ENCODE measurements at places on chromosomes 16 and 17.

DNA sequence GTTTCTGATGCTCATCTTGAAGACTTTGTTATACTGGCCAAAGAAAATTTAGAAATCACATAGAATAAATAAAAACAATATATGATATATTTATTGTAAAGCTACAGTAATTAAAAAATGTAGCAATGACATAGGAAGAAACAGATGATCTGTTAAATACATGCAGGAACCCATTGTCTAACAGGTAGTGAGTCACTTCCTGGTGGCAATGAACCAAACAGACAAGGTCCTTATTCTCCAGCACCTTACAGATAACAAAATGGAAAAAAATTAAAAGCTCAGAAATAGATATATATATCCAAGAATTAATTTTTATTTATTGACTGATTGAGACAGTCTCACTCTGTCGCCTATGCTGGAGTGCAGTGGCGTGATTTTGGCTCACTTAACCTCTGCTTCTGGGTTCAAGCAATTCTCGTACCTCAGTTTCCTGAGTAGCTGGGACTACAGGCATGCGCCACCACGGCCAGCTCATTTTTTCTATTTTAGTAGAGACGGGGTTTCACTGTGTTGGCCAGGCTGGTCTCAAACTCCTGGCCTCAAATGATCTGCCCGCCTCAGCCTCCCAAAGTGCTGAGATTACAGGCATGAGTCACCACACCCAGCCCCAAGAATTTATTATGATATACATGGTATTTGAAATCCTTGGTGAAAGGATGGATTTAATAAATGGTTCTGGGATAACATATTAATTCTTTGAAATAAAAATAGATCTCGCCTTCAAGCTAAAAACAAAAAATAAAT, 7.5 kb downstream of the NETO2 start:
- peak; percentile 80 for DNase-seq

- no peak for DNase-seq
These were observed 6.1 kb downstream of the TVP23A start for GRCh38 chr16:10812312-10813098.

DNA sequence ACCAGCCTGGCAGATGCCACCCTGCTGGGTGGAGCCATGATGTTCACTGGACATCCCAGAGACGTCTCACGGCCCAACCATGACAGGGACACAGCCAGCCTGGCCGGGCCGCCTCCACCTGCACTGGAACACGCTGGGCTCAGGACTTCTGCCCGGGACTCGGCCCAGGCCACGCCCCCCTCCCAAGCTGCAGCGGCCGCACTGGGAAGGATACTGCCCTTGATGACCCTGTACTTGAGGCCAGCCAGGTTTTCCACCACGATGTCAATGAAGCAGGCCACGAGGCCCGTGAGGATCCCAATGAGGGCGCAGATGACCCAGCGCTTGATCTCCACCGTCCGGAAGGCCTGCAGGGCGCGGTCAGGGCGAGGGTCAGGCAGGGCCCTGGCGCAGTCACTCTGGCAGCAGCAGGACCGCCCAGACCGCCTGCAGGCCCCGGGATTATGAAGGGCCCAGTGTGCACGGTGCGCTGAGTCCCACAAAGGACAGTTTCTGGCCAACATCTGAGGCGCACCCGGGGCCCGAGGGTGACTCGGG, 14.2 kb downstream of the CLCN7 start:
- no peak for DNase-seq

DNA sequence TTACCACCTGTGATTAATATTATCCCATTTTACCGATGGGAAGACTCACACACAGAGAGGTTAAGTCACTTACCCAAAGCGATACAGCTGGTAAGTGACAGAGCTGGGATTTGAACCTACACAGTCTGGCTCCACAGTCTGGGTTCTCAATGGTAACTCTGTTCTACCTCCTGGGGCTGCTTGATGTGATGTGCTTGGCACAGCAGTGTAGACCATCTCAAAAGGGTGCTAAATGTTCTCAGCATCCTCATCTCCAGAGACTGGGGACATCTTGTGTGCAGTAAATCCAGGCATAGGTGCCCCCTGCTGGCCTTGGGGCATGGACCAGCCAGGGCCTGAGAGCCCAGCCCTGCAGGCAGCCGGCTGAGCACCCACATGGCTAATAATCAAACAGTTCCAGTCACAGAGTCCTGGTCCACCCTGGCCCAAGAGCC, 15.4 kb upstream of the KATNB1 start:
- DNase-seq, result peak; percentile 63

- DNase-seq, result no peak
These were observed 7.7 kb upstream of the RARA start for GRCh38 chr17:40301315-40301714.

DNA sequence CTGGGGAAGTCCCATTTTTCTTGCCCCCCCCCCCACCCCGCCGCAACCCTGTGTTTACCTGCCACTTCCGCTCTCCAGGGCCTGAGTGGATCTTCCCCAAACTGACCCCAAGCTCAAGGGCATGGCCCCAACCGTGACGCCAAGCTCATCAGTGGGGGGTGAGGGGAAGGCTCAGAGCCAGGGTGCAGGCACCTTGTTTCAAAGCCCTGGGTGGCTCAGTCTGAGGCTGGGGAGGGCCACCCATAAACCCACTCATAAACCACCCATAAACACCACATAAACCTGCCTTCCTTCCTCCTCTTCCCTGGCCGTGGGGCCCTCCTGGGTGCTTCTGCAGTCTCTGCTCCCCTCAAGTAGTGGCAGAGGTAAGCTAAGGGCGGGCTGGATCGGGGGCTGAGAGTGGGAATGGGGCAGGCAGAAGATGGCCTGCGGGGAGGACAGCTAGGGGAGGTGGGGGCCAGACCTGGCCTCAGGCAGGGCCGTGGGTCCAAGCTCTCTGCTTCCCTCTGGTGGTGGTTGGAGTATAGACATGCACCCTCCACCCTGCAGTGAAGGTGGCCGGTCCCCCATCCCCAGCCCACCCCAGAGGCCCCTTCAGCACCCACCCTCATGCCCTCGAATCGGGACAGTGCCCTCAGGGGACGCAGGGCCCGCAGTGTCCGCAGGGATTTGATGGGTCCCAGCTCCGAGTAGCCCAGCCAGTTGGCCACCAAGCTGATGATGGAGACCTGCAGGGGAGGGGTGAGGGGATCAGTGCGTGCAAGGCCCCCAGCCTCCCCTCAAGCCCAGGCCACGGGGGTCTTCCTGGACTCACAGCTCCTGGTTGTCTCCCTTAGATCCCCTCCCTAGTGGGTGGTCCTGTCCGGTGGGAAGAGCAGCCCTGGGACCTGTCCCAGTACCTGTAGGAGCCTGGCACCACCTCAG, 14.6 kb upstream of the CD79B start:
- peak; percentile 15 for DNase-seq

DNA sequence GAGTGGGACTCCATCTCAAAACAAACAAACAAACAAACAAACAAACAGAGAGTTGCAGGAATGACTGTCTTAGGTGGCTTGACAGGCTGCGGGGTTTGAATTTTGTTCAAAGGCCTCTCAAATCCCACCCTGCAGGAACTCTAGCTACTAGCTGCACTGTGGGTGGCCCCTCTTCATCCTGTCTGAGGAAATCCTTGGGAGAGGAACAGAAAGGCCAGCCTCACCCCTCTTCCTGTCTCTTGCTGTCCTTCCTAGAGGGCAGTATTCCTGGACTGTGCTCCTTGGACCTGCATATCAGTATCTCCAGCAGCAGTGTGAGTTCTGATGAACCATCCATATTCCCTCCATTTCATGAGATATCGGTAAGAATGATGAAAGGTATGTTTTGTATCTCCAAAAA, 2.0 kb upstream of the CCDC92B start:
- no peak for DNase-seq

DNA sequence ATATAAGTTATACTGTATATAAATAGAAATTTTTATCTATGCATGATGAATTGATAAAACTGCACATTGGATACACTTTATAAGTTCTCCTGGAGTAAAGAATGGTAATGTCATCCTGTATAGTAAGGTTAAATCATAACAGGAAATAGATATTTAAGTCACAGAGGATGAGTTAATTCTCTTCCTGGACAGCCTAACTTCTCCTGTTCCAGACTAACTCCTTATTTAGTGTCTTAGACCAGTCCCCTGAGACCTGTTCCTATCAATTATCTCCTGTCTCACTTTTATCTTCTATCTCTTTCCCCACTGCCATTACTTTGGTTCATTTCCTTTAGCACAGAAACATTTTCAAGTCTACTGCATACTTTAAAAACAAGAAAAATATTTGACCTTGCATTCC, 46.5 kb downstream of the SSH2 start:
- DNase-seq, result no peak

GRCh38 chr17:67515490-67516083, 138.5 kb downstream of the PITPNC1 start:
- DNase-seq, result no peak

GRCh38 chr17:56995766-56996165, 17.8 kb downstream of the SCPEP1 start:
- no peak for DNase-seq

GRCh38 chr16:22428654-22429053, 54.2 kb upstream of the CDR2 start:
- DNase-seq, result no peak

GRCh38 chr17:42363767-42364585, 24.3 kb downstream of the STAT3 start:
- DNase-seq, result peak; percentile 72

GRCh38 chr17:2051061-2051932, 3.6 kb upstream of the HIC1 start:
- peak; percentile 30 for DNase-seq

GRCh38 chr16:8859913-8860881, 8.6 kb downstream of the CARHSP1 start:
- DNase-seq, result peak; percentile 65

GRCh38 chr17:63232565-63233310, 213.4 kb downstream of the CYB561 start:
- no peak for DNase-seq

GRCh38 chr16:12601290-12601900, 202.3 kb downstream of the CPPED1 start:
- DNase-seq, result no peak

- peak; percentile 36 for DNase-seq
These were observed 981 bp downstream of the KCNH4 start for GRCh38 chr17:42179911-42180410.
